Stimulated activated effector memory CD8-positive, alpha-beta T cell treated with anti-CD3 and anti-CD28 coated beads, Interleukin-12 subunit alpha, Interleukin-12 subunit beta, amount 100 ng/mL, for 72 hours (primary cell): ENCODE measurements at places on chromosomes 12 and 14.
A peak's percentile ranks its signal among the peaks of the same experiment; 100 is the strongest.

DNA sequence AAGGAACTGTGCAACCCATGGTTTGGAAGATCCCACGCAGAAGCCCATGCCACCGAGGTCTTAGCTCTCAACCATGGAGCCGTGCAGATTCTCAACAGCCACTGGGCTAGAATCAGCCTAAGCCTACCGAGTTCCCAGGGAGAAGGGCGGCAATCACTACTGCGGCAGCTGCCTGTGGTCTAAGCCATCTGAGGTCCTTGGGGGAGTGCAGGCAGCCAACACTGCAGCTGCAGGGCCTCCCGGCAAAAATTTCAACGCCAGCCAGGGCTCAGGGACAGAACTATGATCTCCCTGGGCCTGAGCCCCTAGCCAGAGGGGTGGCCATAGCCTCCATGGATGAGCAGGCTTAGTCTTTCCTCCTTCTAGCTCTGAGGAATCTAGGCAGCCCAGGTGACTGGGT is 156.8 kb upstream of the CLEC14A start:
- DNase-seq, result no peak

DNA sequence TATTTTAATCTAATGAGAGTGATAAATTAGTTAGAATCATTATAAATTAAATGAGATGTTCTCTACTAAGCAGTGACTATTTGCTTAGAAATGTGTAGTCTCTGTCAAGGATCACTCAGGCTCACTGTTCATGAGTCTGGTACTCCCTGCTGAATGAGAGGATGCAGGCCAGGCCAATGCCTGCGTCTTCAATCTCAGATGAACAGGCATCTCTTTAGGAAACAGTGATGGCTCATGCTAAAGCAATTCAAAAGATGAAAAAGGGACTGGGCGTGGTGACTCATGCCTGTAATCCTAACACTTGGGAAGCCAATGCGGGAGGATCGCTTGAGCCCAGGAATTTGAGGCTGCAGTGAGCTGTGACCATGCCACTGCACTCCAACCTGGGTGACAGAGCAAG is 106.8 kb downstream of the ZFC3H1 start:
- no peak for DNase-seq

- DNase-seq, result no peak
These were observed 24.0 kb downstream of the GSG1 start for GRCh38 chr12:13079440-13079906.

DNA sequence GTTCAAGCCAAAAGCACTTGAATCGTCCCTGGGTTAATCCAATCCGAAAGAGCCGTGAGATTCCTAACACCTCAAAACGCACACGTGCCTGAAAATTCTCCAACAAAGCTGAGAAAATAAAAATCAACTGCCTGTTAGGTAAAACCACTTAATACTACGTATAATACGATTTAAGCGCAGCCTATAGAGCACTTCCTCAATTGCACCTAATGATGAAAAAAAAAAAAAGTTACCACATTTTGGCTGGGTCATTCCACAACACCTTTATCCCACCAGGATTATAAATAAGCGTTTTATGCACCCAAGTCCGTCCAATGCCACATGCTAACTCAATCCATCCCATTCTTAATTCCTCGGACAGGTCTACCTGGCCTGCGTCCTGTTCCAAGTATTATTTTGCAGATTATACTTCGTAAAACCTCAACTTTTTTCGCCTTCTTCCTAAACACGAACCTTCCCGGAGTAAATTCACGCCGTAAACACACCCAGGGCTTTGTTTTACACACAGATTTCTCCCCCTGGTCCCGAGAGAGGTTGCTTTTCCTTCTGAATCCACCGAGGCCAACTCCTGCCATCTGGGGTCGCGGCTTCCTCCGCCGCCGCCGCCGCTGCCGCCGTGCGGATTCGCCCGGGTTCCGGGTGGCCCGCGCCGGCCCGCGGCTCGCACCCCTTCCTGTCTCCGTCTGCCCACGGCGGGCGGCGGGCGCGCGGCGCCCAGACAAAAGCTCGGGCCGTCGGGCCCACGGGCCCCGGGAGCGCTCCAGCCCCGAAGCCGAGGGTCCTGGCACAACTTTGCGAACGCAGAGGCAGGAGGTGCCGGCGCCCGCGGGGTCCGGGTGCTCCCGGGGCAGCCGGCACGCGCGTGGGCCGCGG is 66.2 kb downstream of the RNF34 start:
- DNase-seq, result peak; percentile 72

- no peak for DNase-seq
These were observed 230.5 kb downstream of the ETNK1 start for GRCh38 chr12:22855456-22855855.
